ENCODE measurements at places on chromosomes 5 and 9. TPM values are rescaled to one million over a fixed set of nuclear protein-coding genes. Genes with fewer than 3 reads are reported as not detected.

CCDC69 gene
- 3.0 TPM for total RNA-seq

- DNase-seq = peak; percentile 94
These were observed 44.7 kb upstream of the TMEM215 start for GRCh38 chr9:32738501-32739172.

GRCh38 chr9:5579881-5580280 is 49.0 kb upstream of the RIC1 start:
- no peak for DNase-seq

DNA sequence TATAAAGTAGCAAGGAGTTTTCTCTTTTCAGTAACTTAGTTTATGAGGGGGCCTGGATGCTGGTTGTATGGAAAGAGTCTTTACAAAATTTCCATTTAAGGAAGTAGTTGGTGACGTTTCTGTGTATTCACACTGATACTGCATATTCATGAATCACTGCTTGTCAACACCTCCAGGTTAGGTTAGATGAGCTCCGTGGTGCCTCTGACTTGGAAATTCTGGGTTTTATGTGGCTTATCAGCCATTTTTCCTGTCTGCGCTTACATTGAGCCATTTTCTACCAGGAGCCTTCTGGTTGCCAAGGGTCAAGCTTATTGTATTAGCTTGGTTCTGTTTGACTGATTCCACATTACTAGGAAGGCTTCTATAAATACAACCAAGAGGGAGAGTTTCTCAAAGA is 128.3 kb downstream of the SLC28A3 start:
- DNase-seq = no peak

Data from MCF 10A (cell line).